Stimulated activated CD8-positive, alpha-beta memory T cell treated with anti-CD3 and anti-CD28 coated beads, Interleukin-15, amount 100 ng/mL, for 1 hour (primary cell): ENCODE measurements at places on chromosomes 6 and 20.

DNA sequence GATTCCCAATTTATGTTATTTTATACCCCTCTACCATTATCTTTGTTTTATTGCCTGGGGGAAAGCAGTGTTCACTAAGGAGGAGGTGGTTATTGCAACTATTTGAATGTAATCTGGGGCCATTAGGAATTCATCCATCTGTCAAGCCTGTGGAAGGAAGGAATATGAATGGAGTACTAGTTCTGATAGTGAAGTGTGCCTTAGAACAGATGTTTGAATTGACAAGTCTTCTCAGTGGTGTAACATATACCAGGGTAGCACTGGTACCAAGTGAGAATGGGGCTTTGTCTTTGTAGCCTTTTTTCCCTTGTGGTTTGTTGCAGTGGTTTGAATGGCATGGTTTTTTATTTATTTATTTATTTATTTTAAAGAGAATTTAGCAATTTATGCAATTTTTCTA is 27.9 kb upstream of the HDAC2 start:
- DNase-seq = no peak

DNA sequence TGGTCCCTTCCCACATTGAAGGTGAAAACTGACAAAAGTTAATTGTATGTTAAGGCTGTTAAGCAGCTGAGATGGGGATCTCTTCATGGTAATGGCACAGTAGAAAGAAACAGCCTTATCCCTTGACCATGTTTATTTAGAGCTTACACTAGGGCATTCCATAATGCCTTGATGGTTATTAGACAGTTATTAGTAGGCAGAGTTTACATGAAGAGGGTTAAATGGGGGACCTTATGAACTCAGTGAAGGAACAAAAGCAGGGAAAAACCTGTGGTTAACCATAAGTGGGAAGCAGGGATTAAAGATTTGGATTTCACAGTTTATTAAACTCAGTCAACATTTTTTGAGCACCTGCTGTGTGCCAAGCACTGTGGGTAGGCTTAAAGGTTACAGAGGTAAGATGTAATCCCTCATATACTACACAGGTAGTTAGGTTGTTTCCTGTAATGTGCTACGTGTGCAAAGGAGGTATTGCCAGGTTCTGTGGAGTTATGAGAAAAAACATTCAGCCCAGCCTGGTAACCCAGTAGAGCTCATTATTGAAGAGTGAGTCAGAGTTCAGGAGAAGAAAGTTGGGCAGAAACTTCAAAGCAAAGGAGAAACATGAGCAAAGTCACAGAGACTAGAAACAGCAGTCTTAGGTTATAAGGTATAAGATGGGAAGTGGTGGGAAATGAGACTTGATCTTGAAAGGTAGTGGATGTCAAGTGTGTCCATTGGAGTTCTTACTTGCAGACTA is 32.3 kb upstream of the GNRH2 start:
- no peak for DNase-seq

DNA sequence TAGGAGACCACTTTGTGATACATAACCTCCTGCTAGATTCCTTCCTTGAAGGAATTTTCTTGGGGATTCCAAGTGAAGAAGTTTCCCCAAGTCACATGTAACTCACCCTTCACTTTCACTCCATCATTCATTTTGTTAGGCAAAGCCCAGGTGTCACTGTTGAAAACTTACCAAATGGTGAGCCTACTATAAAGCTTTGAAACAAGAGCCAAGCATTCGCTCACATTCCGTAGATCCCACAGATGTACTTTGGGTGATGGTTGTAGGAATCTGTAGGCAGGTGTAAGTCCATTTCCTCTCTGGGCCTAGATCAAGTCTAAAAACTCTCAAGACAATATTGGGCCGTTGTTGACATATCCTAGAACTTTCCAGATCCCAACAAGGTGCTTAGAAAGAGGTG is 74.1 kb downstream of the PRDM1 start:
- no peak for DNase-seq

DNA sequence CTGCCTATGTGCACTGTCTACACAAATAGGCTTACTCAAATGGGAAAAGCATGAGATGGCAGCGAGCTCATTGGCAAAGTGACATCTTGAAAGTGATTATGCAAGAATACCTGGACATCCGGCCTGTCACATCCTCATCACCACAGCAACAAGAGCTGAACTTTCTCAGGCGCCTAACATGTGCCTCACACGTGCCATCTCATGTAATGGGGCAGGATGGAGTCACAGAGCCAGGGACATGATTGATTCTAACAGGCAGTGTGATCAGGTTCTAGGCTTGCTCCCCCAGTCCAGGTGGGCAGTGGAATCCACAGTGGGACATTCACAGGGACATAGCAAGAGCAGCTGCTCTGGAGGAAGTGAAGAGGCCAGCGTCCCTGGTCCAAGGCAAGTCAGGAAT is 192.3 kb upstream of the SSTR4 start:
- DNase-seq = no peak

DNA sequence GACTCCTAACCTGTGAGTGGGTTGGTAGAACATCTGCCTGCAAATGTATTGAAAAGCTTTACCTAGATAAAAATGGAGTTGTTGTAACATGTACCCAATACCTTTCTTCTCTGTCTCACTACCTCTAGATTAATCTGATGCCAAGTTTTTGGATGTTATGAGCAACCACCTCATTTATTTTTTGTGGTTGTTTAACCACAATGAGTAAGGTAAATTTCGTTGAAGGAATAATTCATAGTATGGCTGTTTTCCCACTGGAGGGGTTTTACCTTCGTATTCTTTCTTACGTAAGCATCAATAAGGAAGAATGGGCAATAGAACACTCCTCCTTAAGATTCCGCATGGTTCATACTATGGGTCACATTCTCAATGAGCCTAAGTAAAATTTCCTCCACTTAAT is 165.4 kb downstream of the CDH26 start:
- no peak for DNase-seq

DNA sequence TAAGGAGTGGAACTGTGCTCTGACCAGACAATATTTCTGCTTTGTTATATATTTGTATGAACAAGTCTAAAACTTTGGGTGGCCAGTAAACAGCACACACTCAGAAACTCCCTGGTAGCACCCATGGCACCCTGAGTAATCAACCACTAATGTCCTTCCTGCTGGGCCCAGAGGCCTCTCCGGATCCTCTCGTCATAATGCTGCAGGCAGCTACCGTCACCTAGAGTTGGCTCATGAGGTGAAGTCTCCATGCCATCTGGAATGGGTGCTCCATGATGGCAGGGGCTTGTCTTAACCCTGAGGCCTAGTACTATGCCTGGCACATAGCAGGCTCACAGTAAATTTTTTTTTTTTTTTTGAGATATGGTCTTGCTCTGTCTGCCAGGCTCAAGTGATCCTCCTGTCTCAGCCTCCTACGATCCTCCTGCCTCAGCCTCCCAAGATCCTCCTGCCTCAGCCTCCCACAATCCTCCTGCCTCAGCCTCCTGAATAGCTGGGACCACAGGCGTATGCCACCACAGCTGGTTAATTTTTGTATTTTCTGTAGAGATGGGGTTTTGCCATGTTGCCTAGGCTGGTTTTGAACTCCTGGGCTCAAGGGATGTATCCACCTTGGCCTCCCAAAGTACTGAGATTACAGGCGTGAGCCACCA is 3.0 kb upstream of the SDCBP2 start:
- DNase-seq = no peak

DNA sequence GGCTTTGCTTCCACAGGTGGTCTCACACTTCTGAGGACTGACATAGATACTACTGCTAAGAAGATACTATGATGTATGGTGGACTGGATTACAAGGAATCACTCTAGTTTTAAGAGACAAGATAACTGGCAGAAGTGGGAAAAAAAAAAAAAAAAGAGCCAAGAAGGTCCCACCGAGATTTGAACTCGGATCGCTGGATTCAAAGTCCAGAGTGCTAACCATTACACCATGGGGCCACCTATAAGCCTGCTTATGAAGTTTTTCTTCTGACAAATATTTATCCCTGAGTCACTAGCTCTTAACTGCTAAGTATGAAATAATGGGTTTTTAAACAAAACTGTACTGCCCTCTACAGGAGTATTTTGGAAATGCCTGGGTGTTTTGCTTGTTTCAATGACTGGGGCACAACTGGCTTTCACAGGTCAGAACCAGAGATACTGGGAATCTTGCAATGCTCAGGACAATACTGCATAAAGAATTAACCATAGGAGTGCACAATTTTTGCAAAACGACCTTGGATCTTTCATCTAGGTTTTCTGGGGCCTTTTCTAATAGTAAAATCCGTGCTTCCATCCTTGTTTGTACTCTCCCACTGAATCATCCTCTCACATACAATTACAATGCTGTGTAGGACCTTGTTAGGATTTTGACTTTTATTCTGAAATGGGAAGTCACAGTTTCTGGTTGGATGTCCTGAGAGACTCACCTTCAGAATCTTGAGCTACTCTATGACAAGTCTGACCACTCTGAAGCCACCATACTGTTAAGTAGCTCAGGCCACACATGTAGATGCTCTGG is 116.3 kb downstream of the OR2B2 start:
- no peak for DNase-seq

DNA sequence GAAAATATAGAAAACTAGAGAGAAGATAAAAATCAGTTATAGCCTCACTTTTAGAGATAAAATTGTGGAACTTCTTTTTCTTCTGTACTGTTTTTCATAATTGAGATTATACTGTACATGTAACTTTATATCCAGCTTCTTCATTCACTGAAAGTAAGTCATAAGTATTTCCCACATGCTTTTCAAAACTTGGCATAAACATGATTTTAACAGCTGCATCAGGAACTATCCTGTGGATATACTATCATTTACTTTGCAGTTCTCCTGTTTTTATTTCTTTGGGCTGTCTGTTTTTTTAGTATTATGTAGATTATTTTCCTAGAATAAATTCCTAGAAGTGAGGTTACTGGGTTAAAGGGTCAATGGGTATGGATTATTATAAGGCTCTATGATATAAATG is 14.8 kb downstream of the DSTN start:
- no peak for DNase-seq

- no peak for DNase-seq
These were observed 18.2 kb upstream of the SASH1 start for GRCh38 chr6:148324297-148324985.

GRCh38 chr20:16407251-16408067 is 165.8 kb downstream of the KIF16B start:
- DNase-seq = no peak

DNA sequence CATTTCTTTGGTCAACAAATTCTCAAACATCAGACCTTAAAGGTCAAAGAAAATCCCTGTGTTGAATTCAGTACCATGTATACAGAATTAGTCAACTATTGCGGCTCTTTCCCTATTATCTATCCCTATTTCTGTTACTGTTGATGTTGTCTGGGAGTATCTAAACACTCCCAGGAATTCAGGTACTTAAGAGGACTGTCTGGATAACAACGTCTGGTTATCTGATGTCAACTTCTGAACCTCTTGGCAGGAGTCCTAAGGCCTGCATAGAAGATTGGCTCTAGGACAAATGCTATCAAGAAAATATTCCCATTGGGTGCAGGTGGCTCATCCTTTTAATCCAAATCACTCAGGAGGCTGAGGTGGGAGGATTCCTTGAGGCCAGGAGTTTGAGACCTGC is 255.6 kb downstream of the KHDC1L start:
- no peak for DNase-seq

DNA sequence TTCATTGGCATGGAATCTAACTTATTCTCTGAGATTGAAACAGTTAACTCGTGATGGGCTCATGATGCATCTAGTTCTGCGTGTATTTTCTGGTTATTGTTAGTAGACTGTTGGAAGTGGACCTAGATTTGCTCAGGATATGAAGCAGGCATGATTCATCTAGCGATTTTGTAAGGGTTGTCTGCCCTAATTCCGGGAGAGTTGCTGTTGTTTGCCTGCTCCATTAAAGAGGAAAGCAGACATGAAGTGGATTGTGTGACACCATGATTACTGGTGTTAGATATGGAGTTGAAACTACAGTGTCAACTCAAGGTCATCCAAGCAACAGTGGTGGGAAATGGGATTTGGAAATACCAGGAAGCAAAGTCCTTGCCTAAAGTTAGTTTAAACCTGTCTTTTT is 41.0 kb downstream of the SOX4 start:
- no peak for DNase-seq

DNA sequence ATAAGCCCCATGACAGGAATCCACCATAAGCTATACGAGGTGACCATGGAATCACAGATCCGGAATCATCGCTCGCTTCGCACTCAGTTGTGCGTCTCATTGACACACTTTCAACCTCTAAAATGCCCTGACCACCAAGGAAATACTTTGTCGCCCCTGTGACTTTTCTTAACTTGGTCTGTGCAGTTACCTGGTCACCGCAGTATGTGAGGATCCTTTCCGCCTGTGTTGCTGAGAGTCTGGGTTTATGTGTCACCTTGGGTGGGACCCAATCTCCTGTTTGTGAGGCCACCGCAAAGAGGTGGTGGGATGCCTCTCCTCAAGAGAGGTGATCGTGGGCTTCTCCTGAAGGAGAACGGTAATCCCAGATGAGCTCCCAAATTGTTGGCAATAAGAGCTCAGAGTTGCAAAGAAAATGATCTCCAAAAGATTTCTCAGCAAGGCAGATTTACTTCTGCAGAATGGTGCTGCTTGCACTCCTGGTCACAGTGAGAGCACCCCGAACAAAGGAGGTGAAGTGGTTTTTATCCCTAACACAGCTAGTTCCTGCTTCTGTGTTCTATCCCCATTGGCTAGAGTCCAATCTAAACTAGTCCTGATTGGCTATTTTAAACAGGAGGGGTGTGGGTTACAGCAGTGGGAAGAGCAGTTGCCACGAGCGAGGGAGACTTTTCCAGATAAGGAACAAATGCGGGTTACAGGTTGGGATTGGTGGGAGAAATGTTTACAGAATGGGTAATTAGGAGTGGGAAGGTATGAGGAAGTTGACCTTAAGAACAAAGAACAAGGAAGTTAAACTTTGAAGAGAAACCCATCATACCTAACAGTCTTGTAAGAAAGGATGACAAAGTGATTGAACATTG is 9.1 kb upstream of the ZNFX1 start:
- no peak for DNase-seq

DNA sequence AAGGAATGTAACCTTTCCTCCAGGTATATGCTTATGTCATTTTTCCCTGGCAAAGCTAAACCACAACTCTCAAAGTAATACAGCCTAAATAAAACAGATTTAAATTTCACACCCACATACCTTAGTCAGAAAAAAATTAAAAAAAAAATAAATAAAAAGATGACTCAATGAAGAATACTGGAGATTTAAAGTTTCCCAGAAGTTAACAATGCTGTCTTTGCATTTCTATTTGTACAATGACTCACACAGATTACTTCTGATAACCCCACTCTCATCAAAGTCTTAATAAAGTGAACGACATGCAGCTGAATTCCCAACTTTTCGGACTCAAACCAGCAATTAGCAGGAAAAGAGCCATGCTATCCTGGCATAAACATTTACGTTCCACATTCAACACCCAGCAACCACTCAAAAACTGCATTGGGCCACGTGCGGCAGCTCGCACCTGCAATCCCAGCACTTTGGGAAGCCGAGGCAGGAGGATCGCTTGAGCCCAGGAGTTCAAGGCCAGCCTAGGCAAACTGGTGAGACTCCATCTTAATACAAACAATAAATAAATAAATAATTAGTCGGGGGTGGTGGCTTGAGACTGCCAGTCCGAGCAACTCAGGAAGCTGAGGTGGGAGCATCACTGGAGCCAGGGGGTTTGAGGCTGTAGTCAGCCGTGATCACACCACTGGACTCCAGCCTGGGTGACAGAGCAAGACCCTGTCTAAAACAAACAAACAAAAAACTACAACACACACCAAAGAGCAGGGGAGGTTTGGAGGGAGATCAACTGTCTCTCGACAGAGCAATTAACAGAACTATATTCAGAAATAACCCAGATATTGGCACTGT is 130.5 kb downstream of the WDR27 start:
- no peak for DNase-seq
